Activated CD4-positive, alpha-beta T cell treated with anti-CD3 and anti-CD28 coated beads for 1 hour (primary cell): ENCODE measurements at places on chromosomes 4 and X.

- no peak for DNase-seq
Observed at GRCh38 chrX:94057385-94057784, 383.4 kb downstream of the FAM133A start.

DNA sequence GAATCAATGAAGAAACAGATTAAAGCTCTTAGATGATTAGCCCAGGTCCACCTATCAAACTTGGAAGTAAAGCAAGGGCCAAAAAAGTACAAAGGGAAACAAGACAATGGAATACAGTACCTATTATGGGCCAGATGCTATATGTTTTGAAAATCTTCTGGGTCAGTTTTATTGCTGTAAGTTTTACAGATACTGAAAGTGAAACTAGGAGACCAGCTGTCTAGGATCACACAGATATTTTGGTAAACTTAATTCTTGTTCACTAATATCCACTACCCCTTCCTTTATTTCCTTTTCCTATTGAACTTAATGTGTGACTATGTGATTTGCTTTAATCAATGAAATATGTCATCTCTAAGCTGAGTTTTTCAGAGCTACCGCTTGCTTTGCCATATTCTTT is 505.4 kb upstream of the PITX2 start:
- no peak for DNase-seq

DNA sequence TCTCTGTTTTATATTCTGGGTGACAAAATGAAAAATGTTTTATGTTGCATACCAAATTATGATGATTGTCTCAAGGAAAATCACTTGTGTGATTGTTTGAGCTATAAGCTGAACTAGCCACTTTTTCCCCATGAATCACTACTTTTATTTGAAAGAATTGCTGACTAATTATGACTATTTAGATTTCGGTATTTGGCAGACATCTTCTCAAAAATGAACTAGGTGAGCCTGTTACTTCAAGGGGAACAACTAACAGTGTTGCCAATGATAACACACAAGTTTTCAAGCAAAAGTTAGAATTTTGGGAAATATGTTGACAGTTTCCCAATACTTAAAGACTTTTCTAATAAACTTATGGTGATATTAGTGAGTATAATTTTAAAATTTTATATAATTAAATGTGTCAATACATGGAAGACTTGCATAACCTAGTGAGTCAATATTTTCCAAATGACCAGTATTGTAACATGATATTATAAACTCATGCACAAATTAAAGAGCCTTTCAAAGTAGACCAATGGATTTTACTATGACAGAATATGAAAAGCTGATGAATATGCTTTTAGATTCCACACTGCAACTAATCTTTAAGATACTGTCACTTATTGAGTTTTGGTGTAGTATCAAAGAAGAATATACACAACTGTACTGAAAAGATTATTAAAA is 187.7 kb upstream of the GATB start:
- no peak for DNase-seq

DNA sequence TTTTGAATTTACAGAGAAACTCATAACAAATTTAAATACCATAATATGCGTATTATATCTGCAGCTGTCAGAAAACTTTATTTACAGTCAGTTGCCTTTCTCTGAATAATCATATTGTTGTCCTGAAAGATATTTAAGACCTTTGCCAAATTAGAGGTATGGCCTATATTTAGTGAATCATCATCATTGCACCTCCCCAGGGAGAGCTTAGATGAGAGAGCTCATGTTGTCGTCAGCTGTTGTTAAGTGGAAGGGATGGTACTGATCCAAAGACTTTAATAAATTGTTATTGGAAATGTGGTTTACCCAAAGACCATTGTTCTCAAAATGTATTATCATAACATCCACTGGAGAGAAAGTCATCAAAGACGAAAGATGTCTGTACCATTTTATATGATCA is 128.6 kb downstream of the HTR2C start:
- no peak for DNase-seq

DNA sequence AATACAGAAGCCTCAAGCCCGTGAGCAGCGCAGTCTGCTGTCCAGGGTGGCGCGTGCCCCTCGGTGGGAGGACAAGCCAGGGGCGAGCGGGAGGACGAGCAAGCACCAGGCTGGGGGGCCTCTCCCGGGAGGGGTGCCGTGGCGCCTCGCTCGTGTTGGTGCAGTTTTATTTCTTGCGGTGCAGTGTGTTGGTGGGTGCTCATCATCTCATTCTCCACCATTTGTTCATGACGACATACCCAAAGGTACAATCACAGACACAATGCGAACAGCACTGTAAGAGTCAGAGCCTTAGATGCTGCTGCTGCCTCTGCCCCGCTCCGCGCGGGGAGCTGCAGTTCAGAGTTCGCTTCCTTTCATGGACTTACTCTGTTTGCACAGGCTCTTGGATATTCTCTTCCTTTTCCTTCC is 30.3 kb downstream of the RGS12 start:
- no peak for DNase-seq

- DNase-seq = no peak
Observed at GRCh38 chr4:74423104-74423503, 21.8 kb upstream of the AREG start.

DNA sequence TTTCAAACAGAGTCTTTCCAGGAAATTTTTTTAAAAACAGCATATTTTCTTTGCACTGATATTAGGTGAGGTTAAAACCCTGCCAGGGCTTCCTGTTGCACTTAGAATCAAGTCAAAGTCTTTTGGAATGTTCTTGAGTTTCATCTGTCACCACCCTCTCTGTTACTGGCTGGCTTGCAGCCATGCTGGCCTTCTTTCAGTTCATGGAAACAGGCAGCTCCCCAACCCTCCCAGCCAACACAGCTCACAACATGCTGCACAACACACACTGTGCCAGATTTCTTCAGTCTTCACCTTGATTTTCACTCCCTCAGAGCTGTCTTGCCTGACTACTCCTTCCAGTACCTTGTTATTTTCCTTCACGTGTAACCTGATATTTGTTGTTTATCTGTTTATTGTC is 129.5 kb downstream of the KCNIP4 start:
- no peak for DNase-seq

DNA sequence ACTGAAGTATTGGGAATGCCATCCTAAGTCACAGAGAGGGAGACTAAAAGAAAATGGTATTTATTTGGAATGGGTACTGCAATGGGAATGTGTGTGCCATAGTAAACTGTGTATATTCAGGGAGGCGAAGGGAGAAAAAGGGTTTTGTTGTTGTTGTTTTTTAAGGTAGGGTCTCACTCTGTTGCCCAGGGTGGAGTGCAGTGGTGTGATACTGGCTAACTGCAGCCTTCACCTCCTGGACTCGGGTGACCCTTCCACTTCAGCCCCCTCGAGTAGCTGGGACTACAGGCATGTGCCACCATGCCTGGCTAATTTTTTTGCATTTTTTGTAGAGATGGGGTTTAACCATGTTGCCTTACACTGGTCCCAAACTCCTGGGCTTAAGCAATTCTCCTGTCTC is 4.3 kb upstream of the SLC10A3 start:
- DNase-seq = no peak

GRCh38 chrX:47614618-47615017 is 5.0 kb downstream of the SYN1 start:
- no peak for DNase-seq

DNA sequence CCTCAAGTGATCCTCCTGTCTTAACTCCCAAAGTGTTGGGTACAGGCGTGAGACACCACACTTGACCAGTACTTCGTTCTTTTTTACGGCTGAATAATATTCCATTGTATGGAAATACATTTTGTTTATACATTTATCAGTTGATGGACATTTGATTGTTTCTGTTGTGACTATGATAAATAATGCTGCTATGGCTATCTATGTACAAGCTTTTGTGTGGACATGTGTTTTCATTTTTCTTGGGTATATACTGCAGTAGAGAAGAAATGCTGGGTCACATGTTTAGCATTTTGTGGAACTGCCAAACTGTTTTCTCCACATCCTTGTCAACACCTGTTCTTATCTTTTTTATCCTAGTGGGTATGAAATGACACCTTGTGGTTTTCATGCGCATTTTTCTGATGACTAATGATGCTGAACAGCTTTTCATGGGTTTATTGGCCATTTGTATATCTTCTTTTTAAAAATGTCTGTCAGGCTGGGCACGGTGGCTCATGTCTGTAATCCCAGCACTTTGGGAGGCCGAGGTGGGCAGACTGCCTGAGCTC is 37.3 kb downstream of the SAT1 start:
- DNase-seq = no peak

- DNase-seq = no peak
Observed at GRCh38 chr4:71235311-71236201, 103.3 kb upstream of the SLC4A4 start.

DNA sequence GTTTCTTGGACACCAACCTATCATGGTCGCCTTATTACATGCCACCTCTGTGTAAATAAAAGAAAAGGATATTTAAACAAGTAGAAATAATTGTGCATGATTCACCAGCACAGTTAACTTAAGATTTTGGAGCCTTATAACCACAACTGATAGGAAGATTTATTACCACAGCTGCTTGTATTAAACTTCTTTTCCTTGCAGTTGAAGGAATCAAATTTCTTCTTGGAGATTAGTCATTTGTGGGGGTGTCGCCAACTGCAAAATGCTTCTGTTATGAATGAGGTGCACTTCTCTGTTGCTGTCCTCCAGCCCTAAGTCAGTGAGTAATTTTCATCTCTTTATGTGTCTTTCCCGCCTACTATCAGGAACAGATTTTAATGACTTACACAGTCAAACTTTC is 73.3 kb downstream of the OR13H1 start:
- DNase-seq = no peak

GRCh38 chr4:38306482-38307071 is 346.4 kb downstream of the PTTG2 start:
- no peak for DNase-seq

GRCh38 chrX:136049608-136050007 is 64.4 kb downstream of the SLC9A6 start:
- no peak for DNase-seq

DNA sequence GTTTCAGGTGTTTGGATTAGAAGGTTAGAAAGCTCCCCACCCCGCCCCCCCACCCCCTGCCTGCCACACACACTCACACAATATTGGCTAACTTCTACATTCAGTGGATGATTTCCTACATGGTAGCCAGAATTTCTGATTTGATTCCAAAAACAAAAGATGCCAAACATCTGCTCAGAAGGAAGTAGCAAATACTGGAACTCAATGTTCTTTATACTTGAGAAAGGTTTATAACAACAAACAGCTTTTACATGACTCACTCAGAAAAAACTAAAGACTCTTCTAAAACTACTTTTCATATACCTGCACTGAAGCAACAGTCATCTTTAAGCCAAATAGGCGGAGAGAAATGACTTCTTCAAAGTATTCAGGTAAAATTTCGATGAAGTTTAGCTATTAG is 750.5 kb upstream of the POU3F4 start:
- no peak for DNase-seq

- no peak for DNase-seq
Observed at GRCh38 chrX:37320541-37321203, 28.5 kb upstream of the PRRG1 start.

DNA sequence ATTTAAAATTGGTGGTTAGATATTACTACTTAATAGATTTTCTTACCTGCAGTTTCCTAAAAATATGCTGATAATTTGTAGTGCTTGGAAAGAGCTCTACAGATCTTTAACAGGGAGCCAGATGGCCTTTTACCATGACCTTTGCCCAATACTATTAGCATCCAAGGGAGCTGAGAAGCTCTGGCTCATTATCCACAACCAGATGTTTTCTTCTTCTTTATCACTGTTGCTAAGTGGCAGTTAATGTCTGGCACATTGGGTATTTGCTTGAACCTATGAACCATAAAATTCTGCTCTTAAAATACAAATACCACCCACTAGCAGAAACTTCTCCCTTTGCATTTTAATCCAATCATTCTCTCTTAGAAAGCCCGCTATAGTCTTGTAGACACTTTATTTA is 1480.3 kb downstream of the C4orf33 start:
- DNase-seq = no peak

- no peak for DNase-seq
Observed at GRCh38 chrX:18946611-18947010, 37.3 kb downstream of the PHKA2 start.

DNA sequence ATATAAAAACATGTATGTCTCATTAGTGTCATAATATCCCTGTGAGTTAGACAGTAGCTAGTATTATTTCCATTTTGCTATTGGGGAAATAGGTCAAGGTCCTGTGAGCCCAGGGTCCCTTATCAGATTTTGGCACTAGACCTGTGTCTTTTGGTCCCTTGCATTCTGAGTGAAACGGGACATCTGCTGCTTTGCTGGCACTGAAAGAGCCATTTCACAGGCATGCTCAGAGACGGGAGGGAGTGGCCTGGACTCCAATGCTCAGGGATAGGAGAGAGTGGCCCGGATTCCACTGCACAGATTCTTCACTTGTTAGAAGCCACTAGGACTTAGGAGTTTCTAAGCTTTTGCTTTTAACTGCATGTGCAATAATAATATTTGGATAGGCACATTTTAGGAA is 177.2 kb downstream of the TSPAN5 start:
- no peak for DNase-seq

DNA sequence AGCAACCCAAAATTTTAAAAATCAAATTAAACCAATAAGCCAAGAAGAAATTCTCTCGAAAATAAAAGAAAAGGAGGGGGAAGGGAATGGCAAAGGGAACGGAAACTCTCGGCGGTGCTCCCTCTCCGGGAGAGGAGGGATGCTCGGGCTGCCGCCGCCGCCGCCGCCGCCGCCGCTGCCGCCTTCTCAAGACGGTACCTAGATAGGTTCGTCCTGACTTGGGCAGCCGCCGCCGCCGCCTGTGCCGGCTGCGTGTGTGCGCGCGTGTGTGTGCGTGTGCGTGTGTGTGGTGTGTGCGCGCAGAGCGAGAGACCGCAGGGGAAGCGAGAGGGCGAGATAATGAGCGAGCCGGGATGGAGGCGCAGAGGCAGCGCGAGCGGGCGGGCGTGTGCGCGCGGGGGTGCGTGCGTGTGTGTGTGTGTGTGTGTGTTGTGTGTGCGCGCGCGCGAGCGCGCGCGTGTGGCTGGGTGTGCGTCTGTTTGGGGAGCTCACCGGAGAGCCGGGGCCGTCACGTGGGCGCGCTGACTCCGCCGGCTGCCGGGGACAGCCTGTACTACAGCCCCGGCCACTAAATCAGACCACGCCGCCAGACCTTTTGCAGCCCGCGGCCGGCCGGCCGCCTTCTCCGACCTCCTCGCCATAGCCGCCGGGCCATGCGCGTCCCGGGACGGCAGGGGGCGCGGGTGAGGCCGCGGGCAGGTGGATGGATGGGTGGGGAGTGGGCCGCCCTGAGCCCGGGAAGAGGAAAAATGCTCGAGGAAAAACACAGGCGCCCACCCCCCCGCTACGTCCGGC is 111.6 kb downstream of the DHX15 start:
- peak; percentile 33 for DNase-seq

DNA sequence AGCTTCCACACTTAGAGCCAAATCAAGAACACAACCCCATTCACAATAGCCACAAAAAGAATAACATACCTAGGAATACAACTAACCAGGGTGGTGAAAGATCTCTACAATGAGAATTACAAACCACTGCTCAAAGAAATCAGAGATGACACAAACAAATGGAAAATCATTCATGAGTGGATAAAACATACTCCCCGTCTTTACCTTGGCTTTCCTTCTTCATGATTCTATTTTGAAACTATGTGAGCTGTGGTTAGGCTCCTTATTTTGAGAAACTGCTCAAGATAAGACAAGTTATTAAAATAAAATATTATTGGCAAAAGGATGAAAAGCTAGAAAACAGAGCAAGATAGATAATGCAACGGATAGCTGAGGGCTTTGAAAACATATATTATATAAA is 598.1 kb upstream of the FAT1 start:
- DNase-seq = no peak

- DNase-seq = no peak
Observed at GRCh38 chr4:89737888-89738287, 99.1 kb downstream of the SNCA start.
